T-cell (primary cell): ENCODE measurements at places on chromosomes 5 and 9.

GRCh38 chr9:127897193-127897692 lies 2.2 kb downstream of the ST6GALNAC6 start:
- DNase-seq: no peak

DNA sequence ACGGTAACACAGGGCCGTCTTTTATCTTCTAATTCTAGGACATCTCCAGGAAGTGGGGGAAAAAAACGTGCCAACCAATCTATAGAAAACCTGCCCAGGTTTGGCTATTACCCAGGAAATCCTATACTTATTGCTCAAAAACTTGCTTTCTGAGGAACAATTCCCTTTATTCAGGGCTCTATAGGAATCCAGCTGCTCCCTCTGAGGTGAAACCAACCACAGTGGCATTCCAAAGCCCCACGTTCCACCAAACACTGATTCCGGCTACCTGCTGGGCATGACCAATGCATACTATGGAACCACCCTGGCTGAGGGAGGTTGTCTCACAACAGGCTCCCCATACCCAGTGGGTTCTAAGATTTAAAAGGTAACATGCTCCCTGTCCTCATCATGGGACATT lies 57.6 kb downstream of the GLIS3 start:
- no peak for DNase-seq

DNA sequence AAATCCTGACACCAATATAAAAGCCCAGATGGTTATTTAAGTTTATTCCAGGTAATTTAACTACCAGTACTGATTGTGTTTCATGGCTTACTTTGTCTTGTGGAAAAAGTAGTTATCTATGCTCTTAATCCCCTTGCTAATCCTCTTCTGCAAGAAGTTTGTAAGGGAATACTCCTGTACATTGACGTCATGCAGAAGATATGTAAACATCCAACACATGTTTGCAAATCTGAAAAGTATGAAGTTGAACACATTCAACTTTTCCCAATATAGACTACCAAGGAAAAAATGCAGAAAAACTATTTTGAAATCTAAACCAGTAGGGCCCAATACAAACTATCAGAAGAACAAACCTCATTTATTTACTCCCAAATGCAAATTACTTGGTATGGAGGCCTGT lies 56.3 kb upstream of the ELL2 start:
- DNase-seq: no peak

- no peak for DNase-seq
These were observed 127.3 kb upstream of the PIK3R1 start for GRCh38 chr5:68088302-68088701.

GRCh38 chr9:89993678-89994630 lies 389.1 kb downstream of the GADD45G start:
- no peak for DNase-seq

GRCh38 chr9:130167927-130168326 lies 4.3 kb upstream of the NCS1 start:
- DNase-seq: no peak

GRCh38 chr5:81895307-81895706 lies 76.5 kb upstream of the ATG10 start:
- DNase-seq: no peak

DNA sequence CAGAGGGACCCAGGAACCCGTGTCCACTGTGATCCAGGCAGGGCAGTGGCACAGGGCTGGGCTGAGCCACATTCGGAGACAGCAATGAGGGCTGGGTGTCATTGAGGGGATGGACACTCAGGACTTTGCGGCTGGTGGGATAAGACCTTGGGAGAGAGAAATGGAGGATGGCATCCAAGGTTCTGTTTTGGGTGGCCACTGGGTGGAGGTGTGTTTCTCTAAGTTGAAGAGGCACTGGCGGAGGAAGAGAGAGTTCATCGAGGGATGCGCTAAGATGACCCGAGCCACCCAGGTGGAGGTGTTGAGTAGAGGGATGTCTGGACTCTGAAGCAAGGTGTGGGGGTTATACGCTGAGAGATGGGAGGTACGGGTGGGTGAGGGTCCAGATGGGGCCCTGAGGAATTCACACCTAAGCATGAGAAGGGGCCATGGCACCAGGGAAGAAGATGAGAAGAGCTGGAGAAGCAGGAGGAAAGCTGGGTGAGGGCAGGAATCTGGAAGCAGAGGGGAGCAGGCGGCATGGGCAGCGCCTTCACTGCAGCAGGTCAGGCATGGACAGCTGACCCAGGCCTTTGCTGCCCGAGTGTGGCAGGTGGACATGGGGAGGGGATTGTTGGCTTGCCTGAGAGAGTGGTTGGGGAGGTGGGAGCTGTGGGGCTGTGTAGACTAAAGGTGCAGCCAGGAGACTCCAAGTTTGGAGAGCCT lies 2.5 kb upstream of the SLC25A48 start:
- no peak for DNase-seq

DNA sequence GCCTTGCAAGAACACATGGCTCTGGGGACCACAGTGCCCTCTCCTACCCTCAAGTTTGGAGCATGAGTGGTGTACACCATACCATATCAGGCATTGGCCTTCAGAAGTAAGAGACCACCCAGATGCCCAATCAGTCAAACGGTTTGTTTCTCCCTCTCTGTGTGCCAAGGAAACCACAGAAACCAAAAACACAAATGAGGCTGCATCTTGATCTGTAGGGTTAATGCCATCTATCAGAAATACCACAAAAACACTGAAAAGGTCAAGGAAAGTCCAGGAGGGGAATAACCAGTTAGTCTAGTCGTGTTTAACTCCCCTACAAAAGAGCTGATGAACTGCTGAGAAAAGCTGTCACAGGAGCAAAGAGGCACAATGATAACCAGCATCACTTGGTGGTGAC lies 78.4 kb downstream of the INSYN2B start:
- no peak for DNase-seq

GRCh38 chr5:54013556-54014194 lies 296.7 kb downstream of the ARL15 start:
- DNase-seq: no peak

DNA sequence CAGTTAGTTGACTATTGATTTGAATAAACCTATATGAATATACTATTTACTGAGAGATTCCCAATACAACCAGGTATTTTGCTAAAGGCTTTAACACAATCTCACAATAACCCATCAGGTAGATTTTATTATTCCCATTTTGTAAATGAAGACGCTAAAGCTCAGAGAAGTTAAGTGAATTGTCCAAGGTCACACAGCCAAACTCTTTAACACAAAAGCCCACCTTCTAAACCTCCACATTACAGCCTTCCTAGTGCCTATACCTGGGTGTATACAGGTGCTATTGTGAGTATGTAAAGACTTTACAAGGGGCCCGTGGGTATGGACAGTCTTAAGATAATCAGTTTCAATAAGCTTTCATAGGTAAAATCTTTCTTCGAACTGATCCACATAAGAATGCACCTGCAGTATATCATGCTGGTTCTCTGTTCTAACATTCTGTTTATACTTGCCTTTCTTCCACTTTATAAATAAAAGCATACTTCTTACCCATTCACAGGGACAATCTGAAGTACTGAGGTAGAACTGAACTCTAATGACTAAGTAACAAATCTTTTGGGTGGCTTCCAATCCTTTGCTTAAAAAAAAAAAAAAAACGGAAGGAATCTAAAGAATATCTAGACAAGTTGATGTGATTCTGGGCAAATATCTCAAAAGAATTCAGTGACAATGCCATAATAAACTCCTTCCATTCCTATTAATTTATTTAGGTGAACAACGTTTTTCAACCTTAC lies 59.1 kb downstream of the PJA2 start:
- DNase-seq: no peak

GRCh38 chr9:95131023-95131943 lies 186.2 kb downstream of the FANCC start:
- peak; percentile 24 for DNase-seq

DNA sequence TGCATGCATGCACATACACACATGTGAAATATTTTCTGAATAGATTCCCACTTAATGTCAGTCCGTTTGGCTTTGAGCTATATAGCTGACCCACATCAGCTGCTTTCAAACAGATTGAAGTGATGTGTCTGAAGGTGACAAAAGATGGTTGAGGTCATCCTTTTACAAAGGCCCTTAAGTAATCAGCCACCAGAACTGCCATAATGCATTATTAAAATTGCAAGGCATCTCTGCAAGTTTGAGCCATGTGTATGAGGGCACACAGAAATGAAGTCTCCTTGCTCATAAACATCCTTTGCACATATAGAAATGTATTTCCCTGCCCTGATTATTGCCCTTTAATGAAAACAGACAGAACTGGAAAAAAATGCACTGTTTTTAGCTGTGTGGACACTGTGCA lies 1043.0 kb upstream of the C9orf72 start:
- no peak for DNase-seq

DNA sequence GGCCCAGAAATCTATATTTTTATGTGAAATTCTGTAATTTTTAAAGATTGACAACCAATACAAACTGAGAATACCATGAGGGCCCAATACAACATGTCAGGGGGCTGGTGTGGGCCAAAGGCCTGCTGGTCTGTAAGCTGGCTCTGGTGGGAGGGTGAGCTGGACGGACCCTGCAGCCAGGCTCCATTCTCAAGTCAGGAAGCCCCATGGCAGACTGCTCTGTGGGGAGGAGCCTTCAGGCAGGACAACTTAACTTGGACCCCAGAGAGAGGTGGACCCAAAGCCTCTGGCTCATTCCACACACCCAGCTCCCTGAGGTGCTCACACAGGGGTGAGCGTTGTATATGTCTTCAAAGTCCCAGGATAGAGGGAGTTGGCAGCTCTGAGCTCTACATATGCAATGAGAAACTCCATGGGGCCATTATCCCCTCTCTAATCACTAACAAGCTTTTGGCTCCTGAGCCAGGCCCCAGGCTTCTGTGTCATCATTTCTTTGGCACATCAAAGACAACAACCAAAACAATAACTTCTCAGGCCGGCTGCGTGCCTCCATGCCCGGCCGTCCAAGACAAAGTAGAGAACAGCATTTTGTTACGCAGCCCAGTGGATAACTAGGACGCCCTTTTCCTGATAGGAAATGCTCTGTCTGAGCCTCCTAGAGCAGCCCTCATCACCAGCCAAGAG lies 6.4 kb downstream of the SEPTIN8 start:
- no peak for DNase-seq

GRCh38 chr9:76876098-76876497 lies 29.8 kb downstream of the PRUNE2 start:
- no peak for DNase-seq

DNA sequence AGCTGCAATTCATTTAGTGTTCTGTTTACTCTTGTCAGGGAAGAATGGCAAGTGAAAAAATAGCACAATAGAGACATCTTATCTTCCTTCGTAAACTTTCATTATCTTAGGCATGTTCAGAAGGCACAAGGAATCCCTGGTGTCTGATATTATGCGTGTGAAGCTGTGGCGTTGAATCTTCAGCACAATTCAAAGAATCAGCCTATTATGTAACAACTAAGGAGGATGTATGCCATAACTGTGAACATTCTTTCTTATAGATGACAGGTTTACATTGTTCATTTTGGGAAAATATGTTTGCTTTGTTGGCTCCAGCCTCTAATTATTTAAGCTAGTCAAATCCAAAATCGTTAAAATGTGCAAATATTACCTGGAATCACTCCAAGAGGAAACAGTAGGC lies 446.1 kb downstream of the ANXA1 start:
- no peak for DNase-seq

DNA sequence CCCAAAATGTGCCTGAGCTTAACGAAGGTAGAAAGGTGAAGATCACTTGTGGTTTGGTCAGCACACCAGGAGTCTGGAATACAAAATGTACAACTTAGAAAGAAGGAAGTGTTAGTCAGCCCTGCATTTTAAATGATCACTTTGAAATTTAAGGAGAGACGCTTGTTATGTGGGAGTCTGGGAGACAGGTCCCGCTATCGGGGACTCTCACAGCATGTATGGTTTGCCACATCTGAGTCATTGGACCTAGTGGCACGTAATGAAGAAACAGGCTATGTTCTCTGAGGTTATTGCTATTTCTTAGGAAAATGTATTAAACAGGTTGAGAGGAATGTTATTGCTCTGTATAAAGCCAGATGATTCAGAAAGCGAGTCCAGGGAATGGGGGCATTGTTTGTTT lies 2362.5 kb upstream of the WWC1 start:
- no peak for DNase-seq

- DNase-seq: no peak
These were observed 59.9 kb downstream of the TEK start for GRCh38 chr9:27168951-27169350.

DNA sequence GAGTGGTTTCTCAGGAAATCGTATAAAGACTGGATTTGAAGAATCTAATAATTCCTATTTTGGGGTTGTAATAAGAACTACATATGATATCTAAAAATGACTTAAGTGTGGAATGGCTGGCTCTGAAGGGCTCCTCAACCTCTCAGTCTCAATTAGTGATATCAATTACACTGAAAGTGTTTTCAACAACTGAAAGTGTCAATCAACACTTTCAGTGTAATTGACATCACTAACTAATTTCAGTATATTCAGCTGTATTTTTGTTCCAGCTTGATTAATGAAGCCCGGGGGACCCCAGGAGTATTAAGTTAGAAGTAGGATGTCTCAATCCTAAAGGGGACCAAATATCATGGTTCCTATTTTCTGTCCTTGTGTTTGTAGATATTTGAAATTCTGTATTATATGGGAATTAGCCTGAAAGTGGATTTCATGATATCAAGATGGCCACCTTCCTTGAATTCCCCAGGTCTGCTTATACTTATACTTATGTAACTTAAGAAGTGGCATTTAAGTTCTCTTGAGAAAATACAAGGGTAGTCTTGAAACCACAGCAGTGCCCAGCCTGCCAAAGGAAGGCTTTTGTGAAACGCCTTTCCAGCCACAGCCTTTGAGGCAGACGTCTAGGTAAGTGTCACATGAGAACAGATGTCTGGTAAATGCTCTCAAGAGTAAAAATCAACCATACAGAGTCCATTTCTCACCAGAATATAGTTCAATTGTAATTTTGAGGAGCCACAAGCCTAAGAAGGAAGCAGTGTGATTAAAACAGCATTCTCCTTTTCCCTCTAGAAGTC lies 4.6 kb downstream of the BASP1 start:
- no peak for DNase-seq

DNA sequence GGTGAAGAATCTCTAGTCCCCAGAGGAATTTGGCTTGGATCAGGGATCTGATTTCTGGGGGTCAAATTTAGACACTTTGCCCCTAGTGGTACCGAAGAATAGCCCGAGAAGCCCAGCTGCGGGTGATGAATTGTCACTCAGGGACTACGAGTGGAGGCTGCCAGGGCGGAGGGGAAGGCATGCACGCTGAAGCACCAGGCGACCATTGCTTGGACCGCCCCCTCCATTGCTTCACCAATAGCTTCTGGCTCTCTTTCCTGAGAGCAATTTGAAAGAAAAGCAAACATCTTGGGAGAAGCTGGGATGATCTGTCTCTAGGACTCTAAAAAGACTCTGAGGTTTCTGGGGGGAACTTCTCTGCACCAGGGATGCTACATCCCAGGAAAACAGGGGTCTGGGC lies 137.6 kb downstream of the CRB2 start:
- no peak for DNase-seq

DNA sequence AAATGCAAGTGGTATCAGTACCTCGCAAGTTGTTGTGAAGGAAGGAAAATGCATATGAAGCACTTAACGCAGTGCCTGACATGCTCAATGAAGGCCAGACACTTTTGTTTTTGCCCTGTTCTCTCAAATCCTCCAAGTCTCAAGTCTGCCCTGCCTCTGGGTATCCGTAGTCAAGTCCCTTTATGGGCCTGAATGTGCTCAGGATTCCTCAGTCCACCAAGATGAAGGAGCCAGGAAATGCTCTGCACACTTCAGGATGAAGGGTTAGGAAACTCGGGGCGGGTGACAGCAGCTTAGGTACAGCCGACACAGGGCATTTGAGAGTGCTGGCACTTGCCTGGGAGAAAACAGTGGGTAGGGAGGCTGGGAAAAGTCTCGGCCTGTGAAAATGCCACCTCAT lies 1.4 kb downstream of the ECSCR start:
- no peak for DNase-seq

- no peak for DNase-seq
These were observed 44.4 kb downstream of the ANKRD31 start for GRCh38 chr5:75192264-75192663.
